HuH-7.5 (cell line): ENCODE measurements at places on chromosomes 1 and 21.

DNA sequence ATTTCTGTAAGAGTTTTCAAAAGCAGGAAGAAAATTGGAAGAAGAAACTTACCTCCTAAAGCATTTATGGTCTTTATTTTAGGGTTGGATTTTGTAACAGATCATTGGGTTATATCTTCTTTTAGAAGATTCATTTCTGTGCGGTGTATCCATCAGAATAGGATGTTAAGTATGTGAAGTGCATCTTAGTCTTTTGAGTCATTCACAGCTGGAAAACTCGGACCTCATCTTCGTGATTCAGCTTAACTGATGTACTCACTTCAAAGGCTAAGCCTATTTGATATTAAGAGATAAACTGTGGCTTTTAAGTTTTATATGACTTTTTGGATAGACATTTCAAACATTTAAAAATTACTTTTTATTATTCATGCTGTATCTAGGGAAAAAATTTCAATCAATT lies 56.3 kb downstream of the GIPC2 start:
- DNase-seq = no peak

- DNase-seq = no peak
Observed at GRCh38 chr1:229001467-229002011, 266.3 kb downstream of the RHOU start.

GRCh38 chr1:112388436-112388835 lies 7.6 kb upstream of the CTTNBP2NL start:
- DNase-seq = no peak

GRCh38 chr1:107785496-107786202 lies 179.3 kb downstream of the VAV3 start:
- no peak for DNase-seq

GRCh38 chr1:213418268-213419071 lies 367.4 kb downstream of the RPS6KC1 start:
- DNase-seq = no peak

GRCh38 chr1:201545851-201546492 lies 7.0 kb downstream of the NAV1 start:
- peak; percentile 28 for DNase-seq

GRCh38 chr1:36796106-36796590 lies 238.2 kb downstream of the GRIK3 start:
- DNase-seq = no peak

- DNase-seq = no peak
Observed at GRCh38 chr1:219751870-219752507, 139.1 kb upstream of the ZC3H11B start.

DNA sequence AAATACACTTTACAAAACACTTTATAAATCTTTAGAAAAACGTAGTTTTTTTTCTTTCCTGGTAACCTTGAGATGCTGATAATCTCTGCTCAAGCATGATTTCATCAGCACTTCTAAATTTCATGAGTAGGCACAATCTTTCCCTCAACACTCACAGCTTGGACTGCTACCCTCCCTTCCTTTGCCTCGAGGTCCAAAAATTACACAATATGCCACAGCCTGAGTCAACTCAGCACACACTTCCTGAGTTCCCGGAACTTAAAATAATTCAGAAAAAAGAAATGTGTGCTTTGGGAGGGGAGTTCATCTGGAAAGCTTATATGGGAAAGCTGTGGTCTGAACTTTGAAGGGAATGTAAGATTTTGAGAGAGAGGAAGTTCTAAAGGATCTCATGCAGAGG lies 5.9 kb downstream of the CLCA2 start:
- no peak for DNase-seq

- no peak for DNase-seq
Observed at GRCh38 chr1:28417441-28417922, 47.9 kb downstream of the PHACTR4 start.

GRCh38 chr1:203422116-203422515 lies 53.5 kb upstream of the PRELP start:
- DNase-seq = no peak

DNA sequence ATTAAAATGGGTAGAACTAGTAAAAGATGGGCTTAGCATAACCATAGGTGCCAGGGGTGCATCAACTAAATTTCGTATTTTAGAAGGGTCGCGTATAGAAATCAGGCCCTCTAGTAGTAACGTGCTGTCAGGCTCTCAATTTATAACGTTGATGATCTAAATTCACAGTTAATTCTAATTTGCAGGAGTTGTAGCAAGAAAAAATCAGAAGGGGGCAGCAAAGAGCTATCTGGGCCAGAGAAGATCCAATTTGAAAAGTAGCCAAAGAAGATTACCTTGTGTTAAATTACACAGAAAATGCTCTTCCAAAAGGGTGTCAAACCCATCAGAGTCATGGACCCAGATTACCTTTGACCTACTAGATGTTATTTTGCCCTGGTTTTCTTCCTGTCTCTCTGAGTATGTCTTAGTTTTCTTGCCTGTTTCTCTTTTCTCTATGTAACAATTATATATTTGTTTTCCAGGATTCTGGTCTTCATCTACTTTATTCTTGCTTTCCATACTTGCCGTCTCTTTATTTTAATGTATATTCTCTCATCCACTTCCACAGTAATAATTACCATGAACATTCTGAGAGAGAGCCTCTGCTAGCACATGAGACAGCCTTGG lies 1030.9 kb downstream of the AMY1C start:
- DNase-seq = no peak

- no peak for DNase-seq
Observed at GRCh38 chr1:230788561-230789275, 41.5 kb downstream of the CAPN9 start.

- DNase-seq = no peak
Observed at GRCh38 chr1:20723537-20724363, 5.9 kb upstream of the KIF17 start.

DNA sequence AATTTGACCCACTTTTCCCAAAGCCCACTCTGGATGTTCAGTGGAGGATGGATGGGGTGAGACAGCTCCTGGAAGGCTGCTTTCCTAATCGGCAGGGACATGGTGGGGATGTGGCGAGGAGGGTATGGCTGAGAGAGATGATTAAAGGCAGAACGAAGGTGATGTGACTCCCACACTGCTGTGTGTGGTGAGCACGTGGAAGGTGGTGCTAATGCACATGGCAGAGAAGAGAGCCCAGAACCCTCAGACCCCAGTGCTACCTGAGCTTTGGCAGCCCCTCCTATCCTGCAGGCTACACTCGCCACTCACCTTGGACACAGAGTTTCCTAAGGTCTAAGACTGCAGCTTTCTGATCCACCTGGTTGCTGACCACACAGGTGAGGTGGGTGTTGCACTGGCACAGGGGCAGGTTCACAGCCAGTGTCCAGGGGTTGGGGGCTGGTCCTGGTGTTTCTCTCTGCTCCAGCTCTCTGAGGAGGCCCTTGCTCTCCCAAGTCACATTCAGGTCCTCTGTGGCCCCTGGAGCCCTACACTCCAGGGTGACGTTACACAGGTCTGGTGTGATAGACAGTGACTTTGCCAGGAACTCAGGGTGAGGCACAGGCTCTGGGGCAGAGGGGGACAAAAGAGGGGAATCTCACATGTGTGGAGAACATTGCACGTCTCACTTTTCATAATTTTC lies 151.4 kb upstream of the ETV3 start:
- no peak for DNase-seq

DNA sequence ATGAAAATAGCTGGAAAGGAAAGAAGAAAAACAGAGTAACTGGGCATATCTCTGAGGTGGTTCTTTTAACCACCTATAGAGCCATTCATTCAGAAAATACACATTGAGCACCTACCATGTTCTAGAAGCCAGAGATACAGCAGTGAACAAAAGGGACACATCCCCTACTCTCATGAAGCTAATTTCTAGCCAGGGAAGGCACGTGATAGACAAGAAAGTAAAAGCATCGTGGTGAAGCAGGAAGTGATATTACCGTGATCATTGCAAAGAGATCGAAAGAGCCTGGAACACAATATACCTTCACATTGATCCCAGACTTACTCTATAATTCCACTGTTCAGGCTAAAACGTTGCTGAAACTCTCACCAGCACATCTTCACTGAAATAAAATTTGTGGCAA lies 76.0 kb downstream of the TIAM1 start:
- DNase-seq = no peak

DNA sequence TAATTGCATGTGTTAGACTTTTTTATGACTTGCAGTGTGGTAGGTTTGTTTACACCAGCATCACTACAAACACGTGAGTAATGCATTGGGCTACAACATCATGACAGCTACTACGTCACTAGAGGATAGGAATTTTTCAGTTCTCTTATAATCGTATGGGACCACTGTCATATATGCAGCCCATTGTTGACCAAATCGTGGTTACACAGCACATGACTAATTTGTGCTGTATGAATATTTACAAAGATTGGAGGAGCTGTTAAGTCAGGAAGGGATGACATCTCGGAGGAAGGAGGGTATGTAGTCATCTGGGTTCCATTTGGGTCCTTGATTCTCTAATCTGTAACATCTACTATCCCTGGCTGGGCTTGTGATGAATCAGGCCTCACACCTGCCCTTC lies 270.9 kb downstream of the TNR start:
- DNase-seq = no peak

- DNase-seq = no peak
Observed at GRCh38 chr1:94101613-94102525, 19.1 kb downstream of the ABCA4 start.
